Right ventricle myocardium superior (tissue), 1 donor: ENCODE measurements at places on chromosomes 16 and 17.
A peak's percentile ranks its signal among the peaks of the same experiment; 100 is the strongest.

GRCh38 chr17:49987681-49988441 is 7.2 kb downstream of the DLX3 start:
- DNase-seq: no peak

DNA sequence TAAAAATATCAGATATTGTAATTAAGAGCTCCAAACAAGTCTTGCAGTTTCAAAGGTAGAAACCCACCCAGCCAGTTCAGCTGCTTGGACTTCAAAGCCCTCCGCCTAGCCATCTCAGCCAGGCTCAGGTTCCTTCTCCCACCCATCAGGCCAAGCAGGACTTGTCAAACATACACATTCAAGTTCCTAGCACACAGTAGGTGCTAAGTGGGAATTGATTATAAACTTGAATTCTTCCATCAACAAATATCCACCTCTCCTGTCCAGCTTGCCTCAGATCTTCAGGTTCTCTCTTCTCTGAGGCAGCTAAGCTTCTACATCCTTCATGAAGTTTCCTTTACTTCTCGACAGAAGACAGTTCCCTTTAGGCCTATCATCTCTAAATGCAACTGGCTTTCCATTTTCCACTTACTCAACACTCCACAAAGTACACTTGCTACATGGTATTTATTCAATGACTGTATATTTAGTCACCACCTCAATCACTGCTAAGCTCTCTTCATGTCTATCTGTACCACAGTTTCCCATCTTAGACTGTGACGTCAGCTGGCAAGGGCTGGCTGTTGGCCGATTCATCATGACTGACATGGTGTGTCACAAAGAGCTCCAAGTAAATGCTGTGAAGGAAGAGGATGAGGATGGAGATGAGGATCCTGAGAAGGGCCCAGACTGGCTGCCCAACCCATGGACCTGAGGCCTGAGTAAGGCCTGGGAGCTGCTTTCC is 13.3 kb upstream of the COG7 start:
- no peak for DNase-seq

DNA sequence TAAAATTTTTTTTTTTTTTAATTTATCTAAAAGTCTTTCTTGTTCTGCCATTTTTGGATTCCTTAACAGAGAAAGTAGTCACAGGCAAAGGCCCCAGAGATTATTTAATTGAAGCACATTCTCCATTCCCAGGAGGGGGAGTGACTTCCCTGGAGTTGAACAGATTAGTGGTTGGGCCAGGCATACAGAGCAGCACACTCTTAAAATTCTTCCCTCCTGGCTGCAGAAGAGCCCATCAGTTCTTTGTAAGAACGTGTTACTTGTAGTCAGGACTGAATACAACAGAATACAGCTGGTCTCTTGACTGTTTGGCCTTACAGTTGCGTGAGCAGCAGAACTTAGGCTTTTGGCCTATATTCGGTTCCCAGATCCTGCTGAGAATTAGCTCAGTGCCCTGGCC is 1.8 kb downstream of the ALKBH5 start:
- no peak for DNase-seq

DNA sequence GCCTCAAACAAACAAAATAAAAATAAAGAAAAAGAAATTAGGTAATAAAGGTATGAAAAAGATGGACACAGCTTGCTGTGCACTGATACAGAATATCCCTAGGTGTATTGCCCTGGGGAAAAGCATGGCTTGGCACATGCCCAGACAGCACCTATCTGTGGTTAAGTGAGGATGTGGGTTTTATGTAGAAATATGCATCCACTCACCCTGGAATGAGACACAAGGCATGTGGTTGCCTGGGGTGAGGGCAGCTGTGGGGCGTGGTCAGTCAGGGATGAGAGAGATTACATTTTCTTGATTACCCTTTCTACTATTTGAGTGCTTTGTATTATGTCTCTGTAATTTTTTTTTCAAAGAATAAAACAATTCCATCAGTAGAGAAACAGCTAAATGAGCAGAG is 6.9 kb downstream of the PLLP start:
- DNase-seq: peak; percentile 40

DNA sequence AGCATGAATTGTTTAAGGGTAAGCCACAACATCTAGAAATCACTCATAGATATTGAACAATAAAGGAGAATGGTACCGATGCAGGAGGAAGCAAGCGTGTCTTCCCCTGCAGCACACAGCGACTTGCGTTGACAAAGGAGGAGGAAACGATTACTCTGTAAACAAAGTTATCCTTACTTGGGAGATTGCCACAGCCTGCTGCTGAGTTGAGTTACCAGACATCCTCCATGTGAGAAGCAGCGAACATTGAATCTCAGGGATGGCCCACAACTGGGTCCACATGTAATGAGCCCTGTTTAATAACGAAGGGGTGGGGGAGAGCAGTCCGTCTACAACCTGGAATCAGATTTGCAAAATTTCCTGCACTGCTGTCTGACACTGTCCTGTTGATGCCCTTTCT is 27.7 kb downstream of the CLUH start:
- no peak for DNase-seq

GRCh38 chr17:33647956-33648355 is 354.9 kb upstream of the ASIC2 start:
- DNase-seq: no peak

- no peak for DNase-seq
Observed at GRCh38 chr16:2614761-2615191, 67.5 kb upstream of the KCTD5 start.

DNA sequence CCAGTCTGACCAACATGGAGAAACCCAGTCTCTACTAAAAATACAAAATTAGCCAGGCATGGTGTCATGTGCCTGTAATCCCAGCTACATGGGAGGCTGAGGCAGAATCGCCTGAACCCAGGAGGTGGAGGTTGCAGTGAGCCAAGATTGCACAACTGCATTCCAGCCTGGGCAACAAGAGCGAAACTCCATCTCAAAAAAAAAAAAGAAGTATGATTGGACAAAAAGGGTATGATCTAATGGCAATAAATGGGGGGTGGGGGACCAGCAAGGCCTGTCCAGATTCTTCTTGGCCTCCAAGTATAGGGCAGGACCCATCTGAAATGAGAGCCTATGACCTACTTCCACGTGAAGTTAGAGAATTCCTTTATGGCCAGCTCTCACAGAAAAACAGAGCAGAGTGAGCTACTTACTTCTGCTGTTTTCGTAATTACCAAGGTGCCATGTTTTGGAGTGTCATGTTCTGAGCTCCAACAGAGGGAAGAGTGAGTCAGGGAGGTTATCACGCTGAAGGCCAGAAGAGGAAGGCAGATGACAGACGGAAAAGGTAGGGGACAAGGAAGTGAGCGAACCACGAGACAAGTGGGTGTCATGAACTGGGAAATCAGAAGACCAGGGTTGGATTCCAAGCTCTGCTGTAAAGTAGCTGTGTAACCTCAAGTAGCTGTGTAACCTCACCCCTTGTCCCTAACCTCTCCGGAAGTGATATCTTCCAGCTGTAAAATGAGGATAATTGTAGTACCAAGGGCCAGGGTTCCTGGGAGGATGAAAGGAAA is 3.6 kb upstream of the ZMYND15 start:
- DNase-seq: no peak

GRCh38 chr17:59698143-59698542 is 9.1 kb downstream of the PTRH2 start:
- no peak for DNase-seq

DNA sequence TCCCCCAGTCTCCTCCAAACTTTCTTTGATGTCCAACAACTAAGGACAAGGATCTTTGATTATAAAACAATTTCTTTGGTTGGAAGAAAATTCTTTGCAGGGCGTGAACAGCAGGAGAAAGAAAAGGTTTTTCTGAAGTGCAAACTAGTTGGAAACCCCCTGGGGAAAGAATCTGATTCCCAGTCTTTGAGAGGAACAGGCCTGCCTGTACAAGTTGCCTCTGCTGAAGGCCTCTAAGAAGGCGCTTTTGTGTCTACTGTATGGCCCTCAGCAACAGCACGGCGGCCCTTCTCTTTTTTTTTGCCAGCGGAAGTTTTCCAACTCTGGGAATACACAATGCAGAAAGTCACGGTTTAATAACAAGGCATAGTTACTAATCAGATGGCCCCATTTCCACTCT is 14.0 kb downstream of the RNF43 start:
- DNase-seq: no peak

GRCh38 chr17:77503916-77504651 is 363.3 kb downstream of the SEC14L1 start:
- DNase-seq: no peak

GRCh38 chr16:11278681-11279628 is 2.2 kb downstream of the PRM1 start:
- no peak for DNase-seq

- no peak for DNase-seq
Observed at GRCh38 chr17:67055041-67055443, 10.7 kb downstream of the CACNG1 start.

- no peak for DNase-seq
Observed at GRCh38 chr17:39073916-39074315, 77.5 kb downstream of the PLXDC1 start.

DNA sequence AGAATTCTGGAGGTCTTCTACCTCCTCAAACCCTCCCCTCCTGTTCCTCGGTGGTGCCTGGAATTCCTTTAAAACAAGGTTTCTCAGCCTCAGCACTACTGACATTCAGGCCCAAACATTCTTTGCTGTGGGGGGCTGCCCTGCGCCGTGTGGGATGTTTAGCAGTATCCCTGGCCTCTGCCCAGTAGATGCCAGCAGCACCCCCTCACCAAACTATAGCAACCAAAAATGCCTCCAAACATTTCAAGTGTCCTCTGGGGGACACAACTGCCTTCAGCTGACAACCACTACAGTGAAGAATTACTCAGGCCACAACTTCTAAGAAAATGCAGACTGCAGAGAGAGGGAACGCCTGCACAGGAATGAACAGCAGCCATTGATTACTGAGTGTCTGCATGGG is 28.4 kb downstream of the TEKT5 start:
- no peak for DNase-seq

GRCh38 chr17:61475726-61476125 is 23.5 kb downstream of the TBX4 start:
- no peak for DNase-seq

DNA sequence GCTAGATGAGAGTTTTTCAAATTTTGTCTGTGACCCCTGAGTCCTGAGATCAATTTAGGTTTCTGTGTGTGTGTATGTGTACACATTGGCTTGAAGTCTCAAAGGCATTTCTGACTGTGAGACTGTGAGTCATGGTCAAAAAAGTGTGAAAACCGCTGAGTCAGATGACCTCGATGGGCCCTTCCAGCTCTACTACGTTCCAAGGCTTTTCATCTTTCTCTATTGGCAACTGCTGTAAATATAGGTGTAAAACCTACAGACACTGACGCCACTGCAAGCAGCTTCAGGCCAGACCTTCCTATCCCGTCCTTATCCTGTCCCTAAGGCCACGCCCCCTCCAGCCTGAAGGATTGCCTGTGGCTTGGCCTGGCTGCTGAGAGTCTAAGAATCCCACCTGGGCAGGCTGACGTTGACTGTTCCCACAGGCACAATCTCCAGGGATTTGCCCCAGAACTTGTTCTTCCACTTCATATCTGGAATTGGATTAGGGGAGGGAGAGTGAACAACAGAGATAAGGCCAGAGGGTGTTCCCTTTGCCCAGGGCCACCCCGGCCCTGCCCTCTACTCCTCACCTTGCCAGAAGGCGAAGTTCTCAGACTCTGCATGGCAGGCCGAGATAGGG is 11.3 kb downstream of the OSBPL7 start:
- DNase-seq: no peak

GRCh38 chr16:22381392-22381791 is 7.0 kb upstream of the CDR2 start:
- DNase-seq: no peak

DNA sequence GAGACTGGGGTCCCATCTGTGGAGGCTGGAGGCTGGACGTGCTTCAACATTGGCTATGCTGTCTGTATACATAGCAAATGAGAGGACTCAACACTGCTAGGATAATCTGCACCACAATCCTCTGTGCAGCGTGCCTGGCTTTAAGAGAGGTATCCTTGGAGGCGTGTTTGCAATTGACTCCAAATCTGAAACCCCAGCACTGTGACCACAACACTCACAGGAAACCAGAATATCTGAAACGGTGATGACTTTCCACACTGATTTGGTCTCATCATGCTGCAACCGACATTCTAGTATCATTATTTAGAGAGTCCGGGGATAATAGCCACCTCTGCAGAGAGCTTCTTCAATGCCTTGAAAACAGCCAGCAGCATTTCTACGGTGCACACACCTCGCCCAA is 35.1 kb downstream of the TLE7 start:
- DNase-seq: no peak

- DNase-seq: no peak
Observed at GRCh38 chr16:60110531-60110930, 1376.4 kb upstream of the GOT2 start.

GRCh38 chr16:50800074-50800473 is 58.2 kb downstream of the CYLD start:
- no peak for DNase-seq

- DNase-seq: no peak
Observed at GRCh38 chr17:77347544-77347943, 206.8 kb downstream of the SEC14L1 start.

- DNase-seq: no peak
Observed at GRCh38 chr16:50234771-50235556, 31.4 kb upstream of the ADCY7 start.

DNA sequence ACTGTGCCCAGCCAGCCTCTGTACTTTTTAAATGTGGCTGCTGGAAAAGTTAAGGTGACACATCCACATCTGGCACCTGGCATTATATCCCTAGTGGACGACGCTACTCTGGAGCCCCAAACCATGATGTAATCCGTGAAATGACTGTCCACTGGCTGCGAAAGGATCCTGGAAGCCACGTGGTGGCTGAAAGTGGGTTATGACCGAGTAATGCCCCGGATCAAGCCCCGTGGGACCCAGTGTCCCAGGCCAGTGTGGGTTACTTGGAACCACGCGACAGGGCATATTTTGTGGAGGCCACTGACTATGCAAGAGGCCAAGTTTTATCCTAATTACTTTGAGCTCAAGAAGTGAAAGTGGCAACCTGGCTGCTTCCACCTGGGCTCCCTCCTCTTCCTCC is 79.6 kb downstream of the PGS1 start:
- no peak for DNase-seq

DNA sequence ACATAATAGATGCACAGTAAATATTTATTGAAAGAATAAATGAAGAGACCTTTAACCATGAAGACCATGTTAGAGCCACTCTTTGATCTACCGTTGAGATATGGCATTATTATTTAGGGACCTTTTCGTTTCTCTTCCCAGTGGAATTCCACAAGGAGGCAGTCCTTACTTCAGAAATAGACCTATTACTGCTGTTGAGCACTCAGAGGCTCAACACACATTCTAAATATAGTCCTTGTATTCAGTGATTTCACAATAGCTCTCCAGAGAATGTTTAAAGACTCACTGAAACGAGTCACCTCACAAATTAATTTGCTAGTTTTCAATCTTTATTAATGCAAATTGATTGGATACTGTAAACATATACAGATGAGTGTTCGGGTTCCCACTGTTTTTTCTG is 603.8 kb downstream of the CDH8 start:
- no peak for DNase-seq

- peak; percentile 67 for DNase-seq
Observed at GRCh38 chr17:79951361-79952264, 84.1 kb downstream of the TBC1D16 start.

- no peak for DNase-seq
Observed at GRCh38 chr17:8940866-8941471, 24.5 kb downstream of the PIK3R5 start.

GRCh38 chr17:28494445-28495188 is 11.5 kb upstream of the FOXN1 start:
- DNase-seq: peak; percentile 79
